ENCODE measurements at places on chromosomes 5 and 9.

GRCh38 chr5:144328980-144329379 is 158.3 kb downstream of the KCTD16 start:
- DNase-seq: no peak

DNA sequence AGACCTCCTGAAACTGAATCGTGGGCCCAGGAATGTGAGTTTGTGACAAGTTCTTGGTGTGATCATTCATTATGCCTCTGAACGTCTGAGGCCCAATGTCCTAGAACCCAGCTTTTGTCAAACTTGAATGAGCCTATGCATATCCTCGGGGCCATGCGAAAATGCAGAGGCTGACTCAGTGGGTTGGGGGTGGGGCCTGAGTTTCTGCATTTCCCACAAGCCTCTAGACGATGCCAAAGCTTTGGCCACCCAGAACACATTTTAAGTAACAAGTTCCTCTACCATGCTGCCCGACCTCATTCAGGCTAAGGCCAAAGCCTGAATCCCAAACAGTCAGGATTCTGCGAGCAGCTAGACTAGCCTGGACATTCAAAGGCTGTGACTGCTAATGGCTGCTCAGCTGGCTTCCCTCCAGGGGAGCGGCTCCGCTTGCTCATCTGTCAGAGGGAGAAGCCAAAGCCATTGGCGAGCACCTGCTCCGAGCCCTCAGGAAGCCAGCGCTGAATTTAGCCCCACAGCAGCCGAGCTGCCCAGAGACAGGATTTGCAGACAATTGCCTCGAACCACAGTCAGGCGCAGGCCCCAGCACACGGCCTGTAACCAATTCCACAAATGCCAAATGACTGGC is 177.5 kb downstream of the ZDHHC21 start:
- DNase-seq: peak; percentile 63

GRCh38 chr5:44332285-44332971 is 56.8 kb downstream of the FGF10 start:
- DNase-seq: peak; percentile 41

- no peak for DNase-seq
Observed at GRCh38 chr9:117265253-117265652, 149.6 kb downstream of the ASTN2 start.

Measured in SK-N-DZ (cell line).